B cell (primary cell): ENCODE measurements at places on chromosomes 4 and X.

DNA sequence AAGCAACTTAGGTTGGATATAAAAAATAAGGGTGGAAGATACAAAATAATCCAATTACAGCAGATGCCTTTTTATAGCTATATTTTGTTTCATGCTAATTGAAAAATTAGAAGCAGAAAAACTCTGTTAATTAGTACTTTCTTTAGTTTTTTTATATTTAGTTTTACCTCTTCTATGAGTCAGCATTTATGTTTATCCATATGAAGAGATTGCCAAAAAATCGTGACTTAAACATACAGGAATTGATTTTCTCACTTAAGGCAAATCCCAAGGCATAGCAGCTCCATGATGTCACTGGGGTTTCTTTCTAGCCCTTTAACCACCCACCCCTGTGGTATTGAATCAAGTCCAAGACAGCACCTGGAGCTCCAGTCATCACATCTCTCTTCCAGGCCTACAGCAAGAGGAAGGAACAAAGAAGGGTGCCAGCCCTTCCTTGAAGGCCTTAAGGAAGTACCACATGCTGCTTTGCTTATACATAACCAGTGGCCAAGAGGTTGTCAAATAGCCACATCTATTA, 365.8 kb upstream of the TENM3 start:
- no peak for DNase-seq

GRCh38 chr4:24705016-24705753, 90.2 kb upstream of the SOD3 start:
- DNase-seq: no peak

DNA sequence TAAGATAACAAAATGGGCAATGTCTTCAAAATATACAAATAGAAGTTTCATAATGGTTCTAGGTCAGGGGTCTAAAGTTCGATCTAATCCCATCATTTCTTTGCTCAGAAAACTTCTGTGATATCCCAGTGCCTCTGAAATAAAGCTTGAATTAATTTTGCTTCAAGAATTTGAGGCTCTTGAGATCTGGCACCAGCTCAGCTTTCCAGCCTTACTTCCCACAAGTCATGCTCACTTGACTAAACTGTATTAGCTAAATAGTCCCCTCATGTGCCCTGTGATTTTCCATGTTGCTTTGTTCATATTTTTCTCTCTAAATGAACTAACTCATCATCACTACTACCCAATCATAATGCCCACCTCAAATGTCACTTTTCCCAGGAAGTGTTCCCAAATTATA, 50.8 kb upstream of the MBNL3 start:
- DNase-seq: no peak

DNA sequence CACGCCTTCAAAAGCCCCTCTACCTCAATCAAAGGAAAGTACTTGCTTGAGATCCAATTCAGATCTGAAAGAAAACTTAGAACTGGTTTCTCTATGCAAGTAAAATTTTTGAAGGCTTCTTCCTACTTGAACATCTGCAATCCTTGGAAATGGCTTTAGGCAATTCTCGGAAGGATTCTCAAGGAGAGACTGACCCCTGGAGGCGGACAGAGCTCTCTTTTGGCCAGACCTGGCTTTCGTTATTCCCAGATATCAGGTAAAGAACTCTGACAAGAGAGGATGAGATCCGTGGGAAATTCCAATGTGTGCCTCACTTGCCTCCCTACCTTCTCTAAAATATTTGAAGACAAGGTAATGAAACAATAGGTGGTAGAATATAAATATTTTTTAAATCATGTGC, 670.3 kb upstream of the FAM241A start:
- no peak for DNase-seq

DNA sequence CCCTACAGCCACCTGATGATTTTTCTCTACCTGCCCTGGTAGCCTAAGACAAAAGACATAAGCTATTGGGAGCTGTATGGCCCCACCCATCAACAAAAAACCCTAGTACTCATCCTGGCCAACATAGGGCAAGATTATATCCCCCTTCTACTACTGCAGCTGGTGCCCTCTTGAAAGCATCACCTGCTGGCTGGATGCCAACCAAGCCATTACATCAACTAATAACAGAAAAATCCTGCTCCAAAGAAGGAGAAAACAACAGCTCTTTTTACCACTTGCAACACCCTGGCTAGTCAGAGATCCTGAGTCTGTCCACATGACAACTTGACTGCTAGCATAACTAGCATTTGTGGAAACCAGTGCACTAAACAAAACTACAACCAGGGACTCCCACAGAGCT, 43.6 kb upstream of the UPRT start:
- no peak for DNase-seq

GRCh38 chr4:167897116-167897515, 195.2 kb upstream of the ANXA10 start:
- DNase-seq: no peak

DNA sequence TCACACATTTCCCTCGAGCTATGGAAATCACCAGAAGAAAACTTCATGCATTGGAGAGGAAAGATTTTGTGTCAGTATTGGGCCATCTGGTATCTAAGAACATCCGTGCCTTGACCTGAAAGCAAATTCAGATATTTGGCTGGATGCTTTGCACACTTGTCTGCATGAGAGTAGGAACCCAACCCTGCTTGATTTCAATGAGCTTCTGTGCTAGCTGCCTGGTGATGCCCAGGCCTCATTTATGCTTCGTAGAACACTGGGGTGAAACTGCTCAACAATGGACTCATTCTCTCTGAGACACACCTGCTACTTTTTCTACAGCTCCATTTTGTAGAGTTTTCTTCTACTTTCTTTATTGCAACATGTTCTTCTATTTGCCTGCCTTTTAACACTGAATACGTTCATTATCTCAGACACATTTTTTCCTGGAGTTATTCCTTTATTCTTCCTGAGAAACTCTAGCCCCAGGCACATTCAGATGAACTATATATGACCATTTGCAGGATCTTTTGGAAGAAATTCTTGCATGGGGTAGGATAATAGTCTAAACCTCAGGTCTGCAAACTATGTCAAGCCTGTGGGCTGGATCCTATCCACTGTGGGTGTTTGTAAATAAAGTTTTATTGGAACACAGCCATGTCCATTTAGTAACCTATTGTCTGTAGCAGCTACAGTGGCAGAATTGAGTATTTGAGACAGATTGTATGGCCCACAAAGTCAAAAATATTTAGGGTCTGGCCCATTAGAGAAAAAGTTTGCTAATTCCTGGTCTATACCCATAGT, 83.8 kb upstream of the CLCN4 start:
- DNase-seq: no peak

- DNase-seq: no peak
These were observed 46.3 kb upstream of the CLCN4 start for GRCh38 chrX:10110316-10110935.
